ENCODE measurements at places on chromosomes 4 and X.

DNA sequence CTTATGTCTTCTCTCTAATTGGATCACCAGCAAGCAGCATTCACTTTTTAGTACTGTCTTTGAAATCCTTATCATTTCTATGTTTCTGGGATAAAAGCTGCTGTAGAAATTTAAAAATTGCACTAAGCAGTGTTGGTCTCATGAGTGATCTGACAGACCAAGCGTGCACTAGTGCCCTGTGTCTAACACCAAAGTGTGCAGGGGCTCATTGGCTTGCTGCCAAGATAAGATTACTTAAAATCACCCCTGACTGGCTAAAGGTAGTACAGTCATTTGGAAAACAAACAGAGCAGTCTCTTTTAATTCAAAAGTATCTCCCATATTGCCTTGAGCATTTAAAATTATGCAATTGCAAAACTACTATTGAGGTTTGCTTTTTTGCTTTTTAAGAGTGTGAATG lies 304.6 kb downstream of the ARAP2 start:
- DNase-seq = no peak

- no peak for DNase-seq
Observed at GRCh38 chr4:74267998-74268606, 40.2 kb upstream of the EPGN start.

DNA sequence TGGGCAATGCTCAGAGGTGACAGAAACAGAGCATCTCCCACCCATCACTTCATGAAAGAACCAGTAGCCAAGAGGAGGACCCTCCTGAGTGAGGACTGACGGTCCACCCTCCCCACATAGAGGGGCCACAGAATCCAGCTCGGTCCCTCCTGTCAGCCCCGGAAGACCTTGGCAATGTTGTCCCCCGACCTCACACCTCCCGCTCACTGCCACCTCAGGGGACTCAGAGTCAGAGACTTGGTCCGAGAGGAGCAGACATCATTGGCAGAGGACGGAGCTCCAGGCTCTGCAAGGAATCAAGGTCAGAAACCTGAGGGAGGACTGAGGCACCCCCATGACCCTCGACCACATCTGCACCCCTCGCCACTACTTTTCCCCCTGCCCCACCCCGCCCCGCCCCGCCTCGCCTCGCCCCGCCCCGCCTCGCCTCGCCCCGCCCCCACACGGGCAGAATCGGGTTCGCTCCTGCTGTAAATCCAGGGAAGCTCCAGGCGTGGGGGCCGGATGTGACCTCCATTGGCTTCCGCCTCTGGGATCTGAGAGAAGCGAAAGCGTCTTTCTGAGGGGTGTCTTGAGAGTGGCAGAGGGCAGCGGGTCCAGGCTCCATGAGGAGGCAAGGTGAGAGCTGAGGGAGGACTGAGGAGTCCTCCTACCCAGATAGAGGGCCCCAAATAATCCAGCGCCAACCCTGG lies at the start of gene MAGEA11:
Gene MAGEA11 (plus strand): TSS at position 516 of the 692 bp plus-strand sequence. CDS start 1,100 bp downstream, outside the sequence.
- DNase-seq = no peak

- DNase-seq = no peak
Observed at GRCh38 chr4:78308517-78308916, 243.1 kb upstream of the ANXA3 start.

- no peak for DNase-seq
Observed at GRCh38 chr4:3598695-3599227, 66.5 kb upstream of the LRPAP1 start.

- no peak for DNase-seq
Observed at GRCh38 chr4:136571315-136571714, 961.0 kb downstream of the PCDH18 start.

- DNase-seq = no peak
Observed at GRCh38 chr4:30867427-30867826, 147.3 kb downstream of the PCDH7 start.

DNA sequence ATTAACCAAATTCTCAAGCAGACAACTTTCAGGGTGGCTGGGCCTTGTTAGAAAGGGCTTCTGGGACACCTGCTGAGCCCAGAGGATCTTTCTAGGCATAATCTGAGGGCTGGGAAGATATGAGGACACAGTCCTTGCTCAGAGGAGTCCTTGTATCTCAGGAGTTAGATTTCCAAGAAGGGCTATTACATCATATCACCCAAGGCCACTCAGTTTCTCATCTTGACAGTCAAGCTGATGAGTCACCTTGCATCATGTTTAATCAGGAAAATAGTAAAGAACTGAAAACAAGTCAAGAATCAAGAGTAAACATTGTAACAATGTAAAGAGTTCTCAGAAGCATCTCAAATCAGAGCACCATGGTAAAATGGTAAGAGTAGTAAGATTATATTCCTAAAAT lies 4.0 kb downstream of the PCYT1B start:
- DNase-seq = no peak

- DNase-seq = no peak
Observed at GRCh38 chr4:2368746-2369437, 49.6 kb downstream of the ZFYVE28 start.

DNA sequence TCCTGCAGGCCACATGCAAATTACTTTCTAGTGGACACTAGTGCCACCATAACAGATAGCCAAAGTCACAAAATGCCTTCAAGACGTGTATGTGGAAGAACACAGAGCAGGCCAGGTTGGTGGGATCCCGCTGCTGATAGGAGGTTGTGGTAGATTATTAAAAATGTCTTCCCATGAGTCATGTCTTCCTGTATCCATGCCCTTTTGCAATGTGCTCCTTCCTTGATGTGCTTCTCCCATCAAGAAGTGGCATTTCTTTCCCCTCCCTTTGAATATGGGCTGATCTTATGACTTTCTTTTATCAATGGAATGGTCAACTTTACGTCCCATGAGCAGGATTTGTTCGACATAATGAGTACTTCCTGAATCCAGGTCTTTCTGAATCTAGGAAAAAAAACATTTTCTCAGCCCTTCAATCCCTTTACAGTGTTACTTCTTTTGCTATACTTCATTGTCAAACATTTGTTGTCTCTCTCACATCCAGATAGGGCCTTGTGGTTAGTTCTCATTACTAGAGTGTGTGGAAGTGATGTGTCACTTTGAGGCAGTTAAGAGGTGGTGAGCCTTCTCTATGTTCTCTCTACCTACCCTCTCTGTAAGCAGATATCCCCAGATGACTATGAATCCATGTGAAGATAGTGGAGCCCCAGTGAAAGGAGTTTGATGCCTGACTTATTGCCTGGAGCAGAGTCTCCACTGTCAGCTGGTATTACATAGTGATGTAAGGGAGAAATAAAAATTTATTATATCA lies 519.2 kb upstream of the DIPK2B start:
- no peak for DNase-seq

GRCh38 chrX:44061968-44062614 lies 88.9 kb upstream of the NDP start:
- no peak for DNase-seq
